ENCODE measurements at places on chromosomes 5 and 9.
A peak's percentile ranks its signal among the peaks of the same experiment; 100 is the strongest.

GRCh38 chr5:956941-957747 is 51.5 kb upstream of the NKD2 start:
- DNase-seq = no peak

- peak; percentile 47 for DNase-seq
Observed at GRCh38 chr9:94860678-94861588, 134.4 kb downstream of the AOPEP start.

- peak; percentile 58 for DNase-seq
Observed at GRCh38 chr5:112995764-112996618, 19.4 kb downstream of the DCP2 start.

DNA sequence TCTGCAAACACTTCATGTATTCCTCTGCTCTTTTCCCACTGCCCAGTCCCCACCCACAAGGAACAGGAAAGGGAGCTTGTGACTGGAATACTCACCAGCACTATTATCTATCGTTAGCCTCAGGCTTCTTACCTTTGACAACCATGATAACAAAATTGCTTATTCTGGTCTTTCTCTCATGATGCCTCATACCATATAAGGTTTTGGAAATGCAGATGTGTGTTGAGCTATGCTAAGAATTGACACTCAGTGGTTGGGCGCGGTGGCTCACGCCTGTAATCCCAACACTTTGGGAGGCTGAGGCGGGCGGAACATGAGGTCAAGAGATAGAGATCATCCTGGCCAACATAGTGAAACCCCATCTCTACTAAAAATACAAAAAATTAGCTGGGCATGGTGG is 25.4 kb downstream of the SOX30 start:
- no peak for DNase-seq

GRCh38 chr9:9751996-9752395 is 860.8 kb downstream of the PTPRD start:
- no peak for DNase-seq
